COR-L47 (cell line): ENCODE measurements at places on chromosomes 2 and 18.

DNA sequence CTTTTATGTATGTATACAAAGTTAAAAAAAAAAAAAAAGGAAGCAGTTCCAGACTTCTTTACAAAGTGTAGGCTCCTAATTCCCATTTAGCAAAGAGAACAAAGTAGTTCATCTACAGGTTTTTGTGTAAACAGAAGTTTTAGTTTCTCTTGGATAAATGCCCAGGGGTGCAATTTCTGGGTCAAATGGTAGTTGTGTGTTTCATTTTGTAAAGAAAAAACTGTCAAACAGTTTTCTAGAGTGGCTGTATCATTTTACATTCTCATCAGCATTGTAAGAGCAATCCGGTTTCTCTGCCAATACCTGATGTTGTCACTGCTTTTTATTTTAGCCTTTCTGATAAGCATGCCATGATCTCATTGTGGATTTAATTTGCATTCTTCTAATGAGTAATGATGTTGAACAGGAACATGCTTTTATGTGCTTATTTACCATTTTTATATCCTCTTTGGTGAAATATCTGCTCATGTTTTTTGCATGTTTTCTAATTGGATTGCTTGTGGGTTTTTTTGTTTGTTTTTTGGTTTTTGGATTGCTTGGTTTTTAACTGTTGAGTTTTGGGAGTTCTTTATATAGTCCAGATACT is 16.6 kb upstream of the PSME4 start:
- peak; percentile 93 for DNase-seq

- DNase-seq, result no peak
These were observed 931.9 kb upstream of the SLC39A10 start for GRCh38 chr2:194725169-194725568.

GRCh38 chr2:31429759-31430438 is 15.4 kb upstream of the XDH start:
- no peak for DNase-seq

- DNase-seq, result no peak
These were observed 283.1 kb downstream of the ZNF407 start for GRCh38 chr18:74880706-74881278.

DNA sequence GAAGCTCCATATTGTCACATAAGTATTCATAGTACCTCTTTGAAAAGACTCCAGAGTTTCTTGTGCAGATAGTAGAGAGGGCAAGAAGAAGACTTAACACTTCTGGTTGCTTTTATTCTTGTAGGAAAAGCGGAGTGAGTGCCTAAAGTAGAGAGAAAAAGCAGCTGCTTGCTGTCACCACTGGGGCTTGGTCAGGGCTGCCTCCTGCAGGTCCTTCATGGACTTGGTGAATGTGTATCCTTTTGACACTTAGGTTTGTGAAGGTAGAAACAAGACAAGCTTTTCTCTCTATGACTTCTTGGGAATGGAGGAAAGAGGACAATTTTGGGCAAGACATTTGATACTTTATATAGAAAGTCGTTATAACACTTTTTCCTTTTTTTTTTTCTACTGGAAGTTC is 312.8 kb upstream of the FANCL start:
- no peak for DNase-seq

- DNase-seq, result no peak
These were observed 43.8 kb downstream of the AGFG1 start for GRCh38 chr2:227515742-227516141.

DNA sequence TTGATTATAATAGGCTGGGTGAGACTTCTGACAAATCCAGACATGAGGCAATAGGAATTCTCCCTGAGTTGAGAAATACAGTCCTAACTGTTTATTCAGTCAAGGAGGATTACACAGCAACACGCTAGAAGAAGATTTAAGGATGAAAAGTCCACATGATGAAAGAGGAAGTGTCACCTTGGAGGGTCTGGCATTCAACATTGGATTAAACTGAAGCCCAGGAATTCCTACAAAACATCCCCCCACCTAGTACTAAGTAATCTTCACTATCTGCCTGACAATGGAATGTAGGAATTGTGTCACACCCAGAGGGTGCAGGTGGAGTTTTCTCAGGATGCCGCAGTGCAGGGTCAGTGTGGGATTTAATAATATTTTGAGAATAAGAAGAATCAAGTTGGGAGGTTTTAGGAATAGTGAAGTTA is 142.4 kb downstream of the SOCS6 start:
- no peak for DNase-seq

GRCh38 chr18:73980289-73980979 is 167.2 kb downstream of the FBXO15 start:
- peak; percentile 32 for DNase-seq

- no peak for DNase-seq
These were observed 417.9 kb downstream of the PID1 start for GRCh38 chr2:228853151-228853550.

GRCh38 chr2:30367232-30368070 is 79.6 kb upstream of the LCLAT1 start:
- no peak for DNase-seq

DNA sequence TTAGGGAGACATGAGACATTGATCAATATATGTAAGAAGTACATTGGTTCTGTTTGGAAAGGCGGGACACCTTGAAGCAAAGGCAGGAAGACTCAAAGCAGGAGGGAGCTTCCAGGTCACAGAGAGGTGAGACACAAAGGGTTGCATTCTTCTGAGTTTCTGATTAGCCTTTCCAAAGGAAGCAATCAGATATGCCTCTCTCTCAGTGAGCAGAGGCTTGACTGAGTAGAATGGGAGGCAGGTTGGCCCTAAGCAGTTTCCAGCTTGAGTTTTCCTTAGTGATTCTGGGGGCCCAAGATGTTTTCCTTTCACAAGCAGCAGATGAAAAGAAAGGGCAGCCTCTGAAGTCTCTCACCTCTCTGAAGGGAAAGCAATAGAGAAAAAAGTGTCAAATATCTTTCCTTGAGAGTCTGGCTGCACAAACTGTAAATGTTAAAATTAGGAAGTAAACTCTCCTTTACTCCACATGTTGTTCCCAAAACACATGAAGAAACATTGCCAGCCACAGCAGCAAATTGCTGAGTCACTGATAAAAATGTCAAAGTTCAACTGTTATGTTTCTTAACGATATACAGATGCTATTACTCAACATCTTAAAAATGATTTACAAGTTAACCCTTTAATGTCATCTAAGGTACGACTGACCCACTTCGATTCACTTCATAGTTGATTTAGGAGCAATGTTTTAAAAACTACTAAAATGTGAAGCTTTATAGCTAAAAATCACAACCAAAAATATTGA is 40.3 kb downstream of the CYB5A start:
- no peak for DNase-seq

- no peak for DNase-seq
These were observed 82.3 kb downstream of the ARHGAP28 start for GRCh38 chr18:6811816-6812215.

- DNase-seq, result peak; percentile 9
These were observed 77.4 kb downstream of the DYSF start for GRCh38 chr2:71530641-71531332.

DNA sequence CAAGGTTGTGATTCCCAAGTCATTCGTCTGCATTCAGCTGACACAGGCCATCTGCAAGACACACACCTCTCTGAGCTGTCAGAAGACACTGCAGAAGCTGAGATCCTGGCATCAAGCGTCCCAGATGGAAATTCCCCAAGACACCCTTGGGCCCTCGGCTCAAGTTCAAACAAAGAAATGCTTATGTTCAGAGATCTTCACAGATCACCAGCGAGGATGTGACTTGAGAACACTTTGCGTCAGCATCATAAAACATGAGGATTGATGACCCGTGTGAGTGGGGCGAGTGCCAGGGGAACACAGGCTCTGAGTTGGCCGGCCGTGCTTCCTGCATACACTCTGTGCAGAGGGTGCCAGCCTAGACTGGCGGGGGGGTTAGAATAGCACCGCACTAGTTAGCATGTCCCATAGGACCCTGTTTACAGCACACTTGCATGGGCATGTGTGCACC is 36.8 kb downstream of the KCNIP3 start:
- no peak for DNase-seq

GRCh38 chr2:30109856-30110255 is 37.0 kb upstream of the YPEL5 start:
- no peak for DNase-seq

DNA sequence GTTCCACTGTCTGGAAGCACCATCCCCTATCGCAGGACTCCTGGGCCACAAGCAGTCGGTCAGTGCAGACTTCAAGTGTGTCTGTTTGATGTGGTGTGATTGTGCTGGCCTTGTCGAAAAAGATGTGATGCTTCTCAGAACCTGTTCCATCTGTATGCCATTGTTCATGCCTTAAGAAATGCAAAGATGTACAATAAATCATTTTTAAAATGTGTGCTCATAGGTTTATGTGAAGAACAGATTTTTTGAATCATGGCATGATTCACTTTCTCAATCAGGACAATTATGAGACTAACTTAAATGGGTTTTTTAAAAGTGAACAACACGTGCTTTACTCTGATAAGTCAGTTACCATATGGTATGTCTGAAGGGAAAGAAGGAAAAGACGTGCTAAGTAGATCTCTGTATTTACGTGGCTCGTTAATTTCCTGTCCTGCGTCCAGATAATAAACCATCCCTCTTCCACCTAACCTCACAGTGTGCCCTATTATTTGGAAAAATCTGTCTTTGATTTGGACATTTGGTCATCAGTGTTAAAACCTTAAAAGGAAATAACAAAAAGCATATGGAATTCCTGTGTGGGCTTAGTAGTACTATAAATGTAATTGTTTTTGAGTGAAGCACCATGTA is 54.9 kb downstream of the PRKRA start:
- DNase-seq, result no peak

- no peak for DNase-seq
These were observed 9.1 kb downstream of the RND3 start for GRCh38 chr2:150478200-150478974.

GRCh38 chr2:233476063-233476410 is 90.5 kb downstream of the USP40 start:
- no peak for DNase-seq

DNA sequence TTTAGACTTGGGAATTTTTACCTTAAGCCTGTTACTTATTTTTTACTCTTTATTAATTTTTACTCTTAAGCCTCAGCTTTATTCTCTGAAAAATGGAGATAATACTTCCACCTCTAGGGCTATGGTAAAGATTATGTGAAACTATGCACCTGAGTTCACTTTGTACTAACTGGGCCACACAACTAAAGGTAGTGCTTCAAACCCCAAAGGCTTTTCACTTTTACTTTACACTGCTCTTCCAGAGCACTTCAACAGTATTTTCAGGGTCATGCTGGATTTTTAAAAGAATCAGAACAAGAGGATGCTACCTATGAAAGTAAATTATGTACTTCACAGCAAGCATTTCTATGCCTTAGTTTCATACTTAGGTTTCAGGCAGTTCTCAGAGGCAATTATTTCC is 27.8 kb downstream of the MEX3C start:
- no peak for DNase-seq

DNA sequence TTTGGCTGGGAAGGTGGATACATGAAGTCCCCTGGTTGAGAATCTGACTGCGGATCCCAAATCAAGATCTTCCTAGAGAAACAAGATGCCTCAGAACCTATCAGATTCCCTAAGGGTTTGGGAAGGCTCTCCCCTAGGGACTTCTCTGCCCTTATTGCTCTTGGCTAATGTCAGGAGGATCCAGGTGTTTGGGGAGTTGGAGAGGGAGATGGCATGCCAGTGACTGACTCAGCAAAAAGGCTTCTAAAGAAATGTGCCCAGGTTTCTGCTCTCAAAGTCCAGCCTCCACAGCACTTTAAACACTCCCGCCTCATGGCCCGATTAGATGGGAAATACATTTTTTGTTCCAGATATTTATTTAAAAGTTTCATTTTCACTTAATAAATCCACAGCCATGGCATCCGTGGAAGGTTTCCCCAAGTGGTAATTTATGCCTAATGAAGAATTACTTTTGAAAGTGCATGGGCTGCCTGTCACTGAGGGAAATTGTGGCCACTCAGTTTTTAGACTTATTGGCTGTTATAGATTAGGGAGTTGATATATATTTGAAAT is 156.4 kb downstream of the OSR1 start:
- DNase-seq, result no peak

DNA sequence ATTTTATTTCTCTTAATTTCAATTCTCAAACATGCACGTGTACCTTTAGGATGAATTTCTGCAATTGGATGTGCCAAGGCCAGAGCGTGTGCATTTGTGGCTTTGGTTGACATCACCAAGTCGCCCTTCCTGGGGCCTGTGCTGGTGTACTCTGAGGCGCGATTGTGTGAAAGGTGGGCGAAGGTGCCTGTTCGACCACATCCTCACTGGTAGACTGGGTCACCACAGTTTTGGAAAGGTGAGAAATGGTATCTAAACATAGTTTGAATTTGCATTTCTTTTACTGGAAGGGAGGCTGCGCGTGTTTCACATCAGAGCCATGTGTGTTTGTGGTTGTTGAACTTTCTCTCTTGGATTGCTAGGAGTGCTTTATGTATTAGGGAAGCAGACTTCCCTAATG is 89.8 kb downstream of the LDLRAD4 start:
- no peak for DNase-seq

DNA sequence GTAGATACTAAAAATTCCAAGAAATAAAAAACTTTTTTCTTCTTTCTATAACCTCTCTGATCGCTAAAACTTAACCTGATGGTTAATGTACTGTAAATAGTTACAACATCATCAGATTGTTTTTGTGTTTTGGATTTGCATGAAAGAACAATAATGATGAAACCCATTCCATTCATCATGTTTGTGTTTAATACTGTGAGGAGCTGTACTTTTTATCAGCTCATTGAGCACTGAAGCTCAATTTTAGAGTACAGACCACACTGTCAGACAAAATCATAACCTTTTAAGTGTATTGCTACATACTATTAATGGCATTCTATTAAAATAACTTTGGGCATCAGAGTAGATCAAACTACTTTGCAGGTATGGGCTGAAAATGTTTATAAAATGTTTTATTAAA is 14.8 kb upstream of the BBS5 start:
- DNase-seq, result no peak

GRCh38 chr2:41937464-41937906 is 110.3 kb upstream of the PKDCC start:
- no peak for DNase-seq

DNA sequence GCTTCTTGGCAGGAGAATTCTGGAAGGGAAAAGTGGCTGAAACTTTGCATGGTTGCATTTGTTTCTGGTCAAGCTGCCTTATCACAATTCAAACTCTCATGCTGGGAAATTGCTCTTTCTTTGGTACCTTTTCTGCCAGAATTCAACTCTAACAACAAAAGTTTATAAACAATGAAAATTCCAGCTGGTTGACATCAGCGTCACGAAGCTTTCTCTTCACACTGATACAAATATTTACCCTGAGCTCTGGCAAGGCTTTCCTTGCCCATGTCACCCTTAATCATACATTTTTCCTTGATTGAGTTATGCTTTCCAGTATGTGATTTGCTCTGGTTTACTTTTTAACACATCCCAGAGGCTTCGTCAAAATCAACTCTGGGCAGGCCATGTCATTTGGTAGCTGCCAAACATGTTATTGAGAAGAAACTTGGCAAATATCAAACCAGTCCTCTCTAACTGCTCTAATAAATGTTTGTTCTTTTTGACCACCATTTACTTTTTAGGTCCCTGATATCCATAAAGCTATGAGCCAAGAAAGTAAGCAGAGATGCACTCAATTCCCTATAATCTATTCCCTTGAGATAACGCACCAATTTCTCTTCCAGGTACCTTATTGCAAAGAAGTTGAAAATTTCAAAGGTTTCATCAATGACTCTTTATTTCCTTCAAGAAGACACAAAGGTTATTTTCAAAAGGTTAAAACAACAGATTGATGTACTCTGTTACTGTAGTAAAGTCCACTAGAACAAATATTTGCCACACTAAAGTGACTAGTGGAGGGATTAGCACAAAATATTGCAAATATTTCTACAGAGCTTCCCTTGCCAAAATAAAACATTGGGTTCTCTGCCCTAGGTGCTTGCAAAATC is 1241.1 kb upstream of the ZEB2 start:
- no peak for DNase-seq

GRCh38 chr2:152319822-152320570 is 15.0 kb upstream of the FMNL2 start:
- no peak for DNase-seq
